ENCODE measurements at places on chromosomes 5 and 9. TPM values are rescaled to one million over a fixed set of nuclear protein-coding genes. Genes with fewer than 3 reads are reported as not detected.

DNA sequence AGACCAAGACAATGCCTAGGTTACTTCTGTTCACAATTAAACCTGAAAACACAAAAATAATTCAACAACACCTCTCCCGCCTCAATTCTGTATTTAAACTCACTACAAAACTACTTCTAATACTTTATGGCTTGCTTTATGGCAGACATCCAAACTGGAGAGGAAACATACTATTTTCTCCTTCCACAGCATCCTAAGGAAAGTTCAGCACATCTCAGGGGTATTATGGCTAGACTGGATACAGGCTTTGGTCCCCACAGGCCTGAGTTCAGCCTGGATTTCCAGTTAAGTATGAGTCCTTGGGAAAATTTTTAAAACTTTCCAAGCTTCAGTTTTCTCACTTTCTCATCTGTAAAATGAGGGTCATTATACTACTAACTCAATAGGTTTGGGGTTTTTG lies 480.2 kb downstream of the CAAP1 start:
- DNase-seq = no peak

DNA sequence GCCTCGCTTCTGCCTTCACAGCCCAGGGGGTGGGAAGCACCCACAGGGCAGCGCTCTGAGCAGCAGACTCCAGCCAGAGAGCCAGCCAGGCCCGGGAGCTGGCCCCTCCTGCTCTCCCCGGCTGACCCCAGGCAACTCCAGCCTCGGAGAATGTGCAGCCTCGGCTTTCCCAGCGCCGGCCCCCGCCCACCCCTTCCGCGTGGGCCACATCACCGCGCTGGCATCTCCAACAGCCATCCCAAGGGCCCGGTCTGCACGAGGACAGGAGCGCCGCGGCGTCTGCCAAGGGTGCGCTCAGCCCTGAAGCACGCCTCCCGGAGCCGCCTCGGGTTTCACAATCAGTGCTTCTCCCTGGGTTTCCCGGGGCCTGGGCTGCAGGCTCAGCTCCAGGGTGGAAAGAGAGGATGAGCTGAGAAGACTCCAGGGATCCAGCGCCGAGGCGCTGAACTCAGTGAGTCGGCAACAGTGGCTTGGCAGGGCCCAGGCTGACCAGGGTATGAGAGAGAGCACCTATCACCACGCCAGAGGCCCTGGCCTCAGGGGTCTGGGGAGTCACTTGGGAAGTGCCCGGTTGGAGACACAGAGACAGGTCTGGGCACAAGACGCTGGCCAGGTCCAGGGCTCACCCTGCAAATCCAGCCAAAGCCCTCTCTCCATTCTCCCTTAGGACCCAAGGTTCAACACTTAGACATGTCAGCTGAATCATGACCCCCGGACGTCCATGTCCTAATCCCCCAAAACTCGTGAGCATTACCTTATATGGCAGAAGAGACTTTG lies 79.6 kb downstream of the ADAMTS2 start:
- DNase-seq = no peak

SLC36A2 gene
- not detected for total RNA-seq

TMEM232 gene
- 1.7 TPM for total RNA-seq

- DNase-seq = no peak
Observed at GRCh38 chr5:34817558-34818351, 21.2 kb upstream of the TTC23L start.
